Epithelial cell of prostate (primary cell): ENCODE measurements at places on chromosomes 6 and 20.

DNA sequence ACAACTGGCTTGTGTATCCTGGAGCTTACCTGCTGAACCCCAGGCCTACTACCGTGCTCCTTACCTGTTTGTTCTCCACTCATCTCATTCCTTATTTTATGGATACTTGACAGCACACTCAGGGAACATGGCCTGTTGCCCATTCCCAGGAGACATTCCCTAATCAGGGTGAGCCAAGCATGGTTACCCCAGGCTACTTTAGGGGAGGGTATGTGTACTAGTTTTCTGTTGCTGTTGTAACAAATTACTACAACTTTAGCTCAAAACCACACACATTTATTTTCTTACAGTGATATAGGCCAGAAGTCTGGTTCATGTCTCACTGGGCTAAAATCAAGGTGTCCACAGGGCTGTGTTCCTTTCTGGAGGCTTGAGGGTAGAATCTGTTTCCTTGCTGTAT is 15.0 kb upstream of the TRAM2 start:
- no peak for DNase-seq

DNA sequence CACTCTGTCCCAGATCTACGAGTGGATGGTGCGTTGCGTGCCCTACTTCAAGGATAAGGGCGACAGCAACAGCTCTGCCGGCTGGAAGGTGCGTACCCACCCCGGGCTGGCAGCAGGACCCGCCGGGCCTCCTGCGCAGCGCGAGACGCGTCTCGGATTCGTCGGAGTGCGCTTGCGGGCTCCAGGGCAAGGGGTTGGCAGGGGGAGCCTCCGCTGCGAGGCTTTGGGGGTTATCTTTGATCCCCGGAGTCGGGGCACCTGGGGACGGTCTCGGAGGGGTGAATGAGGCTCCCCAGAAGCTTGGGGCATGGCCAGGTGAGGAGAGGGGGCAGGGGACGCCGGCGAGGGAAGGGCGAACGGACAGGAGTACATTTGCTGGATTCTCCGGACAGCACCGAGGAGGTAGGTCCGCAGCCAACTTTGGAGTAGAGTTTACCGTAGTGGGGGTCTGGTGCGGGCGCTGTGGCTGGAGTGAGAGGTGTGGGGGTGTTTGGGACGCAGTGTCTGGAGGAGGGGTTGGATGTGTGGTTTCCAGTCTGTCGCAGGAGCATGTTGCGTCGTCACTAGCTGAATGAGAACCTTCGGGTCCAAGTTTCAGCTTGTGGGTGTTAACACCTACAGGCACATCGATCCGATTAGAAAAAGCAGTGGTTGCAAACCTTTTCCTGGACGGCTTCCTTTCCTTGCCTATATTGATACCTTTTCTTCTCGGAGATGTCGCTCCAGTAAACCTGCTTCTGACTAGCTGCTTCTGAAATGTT is 1.2 kb downstream of the FOXO3 start:
- DNase-seq: no peak

- no peak for DNase-seq
Observed at GRCh38 chr6:51265426-51265825, 446.8 kb downstream of the TFAP2B start.

- DNase-seq: no peak
Observed at GRCh38 chr6:141443668-141444289, 688.9 kb upstream of the GJE1 start.

GRCh38 chr6:29924731-29925130 is 17.6 kb upstream of the HLA-A start:
- no peak for DNase-seq
